Activated CD8-positive, alpha-beta memory T cell treated with anti-CD3 and anti-CD28 coated beads, Interleukin-2, amount 50 U/mL, for 4 hours (primary cell): ENCODE measurements at places on chromosomes 6 and 20.

GRCh38 chr6:136524936-136525413 is 25.2 kb downstream of the MAP7 start:
- no peak for DNase-seq

DNA sequence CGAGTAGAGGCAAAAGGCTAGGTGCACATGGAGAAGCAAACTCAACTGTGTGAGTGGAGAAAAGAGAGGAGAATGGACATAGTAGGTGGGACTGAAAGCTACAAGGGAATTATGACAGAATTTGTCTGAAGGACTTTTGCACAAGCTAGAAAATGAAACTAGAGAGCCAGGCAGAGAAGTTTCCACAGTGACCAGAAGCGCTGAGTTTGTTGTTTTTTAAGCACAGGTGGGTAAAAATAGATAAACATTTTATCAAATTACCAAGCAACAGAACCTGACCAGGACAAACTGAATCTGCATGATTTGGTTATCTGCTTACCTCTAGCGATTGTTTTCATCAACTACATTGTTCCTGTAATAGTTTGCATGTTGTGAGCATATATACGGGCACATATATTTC is 38.6 kb downstream of the SMLR1 start:
- no peak for DNase-seq

DNA sequence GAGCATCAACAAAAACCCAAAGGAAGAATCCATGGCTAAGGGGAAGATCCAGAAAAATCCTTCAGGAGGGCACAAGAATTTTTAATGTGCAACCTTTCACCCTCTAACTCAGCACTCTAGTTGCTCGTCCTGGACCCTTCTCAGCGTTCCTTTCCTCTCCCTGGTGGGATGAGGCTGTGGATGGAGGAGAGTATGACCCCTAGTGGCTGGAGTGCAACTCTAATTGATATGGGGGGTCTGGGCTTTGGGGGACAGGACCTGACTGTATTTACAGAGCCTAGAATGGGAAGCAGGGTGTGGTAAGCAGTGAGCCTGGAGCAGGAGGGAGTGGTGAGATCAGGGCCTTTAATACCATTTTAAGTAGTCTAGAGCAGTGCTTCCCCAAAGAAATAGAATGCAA is 83.9 kb upstream of the CEP85L start:
- DNase-seq = no peak

DNA sequence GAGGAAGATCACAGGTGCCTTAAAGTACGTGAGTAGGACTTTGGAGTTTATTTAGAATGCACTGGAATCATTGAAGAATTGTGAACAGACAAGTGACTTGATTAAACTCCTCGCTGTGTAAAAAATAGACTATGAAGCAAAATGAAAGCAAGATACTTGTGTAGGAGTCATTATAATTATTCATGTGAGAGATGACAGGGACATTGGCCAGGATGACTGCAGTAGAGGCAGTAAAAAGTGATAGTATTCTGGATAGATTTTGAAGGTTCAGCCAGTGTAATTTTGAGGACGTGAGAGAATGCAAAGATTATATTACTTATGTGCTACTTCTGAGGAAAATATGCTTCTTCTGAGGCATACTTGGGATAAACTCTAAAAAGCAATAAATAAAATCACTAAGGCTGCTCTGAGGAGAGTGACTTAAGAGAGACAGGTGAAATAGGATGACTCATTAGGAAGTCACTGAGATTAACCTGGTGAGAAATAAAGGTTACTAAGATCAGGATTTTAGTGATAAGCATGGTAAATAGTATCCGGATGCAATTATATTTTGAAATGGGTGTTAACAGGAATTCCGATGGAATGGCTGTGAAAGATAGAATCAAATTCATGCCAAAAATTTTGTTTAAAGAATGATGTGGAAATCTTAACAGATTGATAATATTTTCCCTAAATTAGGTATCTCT is 202.0 kb downstream of the CENPW start:
- DNase-seq = no peak

DNA sequence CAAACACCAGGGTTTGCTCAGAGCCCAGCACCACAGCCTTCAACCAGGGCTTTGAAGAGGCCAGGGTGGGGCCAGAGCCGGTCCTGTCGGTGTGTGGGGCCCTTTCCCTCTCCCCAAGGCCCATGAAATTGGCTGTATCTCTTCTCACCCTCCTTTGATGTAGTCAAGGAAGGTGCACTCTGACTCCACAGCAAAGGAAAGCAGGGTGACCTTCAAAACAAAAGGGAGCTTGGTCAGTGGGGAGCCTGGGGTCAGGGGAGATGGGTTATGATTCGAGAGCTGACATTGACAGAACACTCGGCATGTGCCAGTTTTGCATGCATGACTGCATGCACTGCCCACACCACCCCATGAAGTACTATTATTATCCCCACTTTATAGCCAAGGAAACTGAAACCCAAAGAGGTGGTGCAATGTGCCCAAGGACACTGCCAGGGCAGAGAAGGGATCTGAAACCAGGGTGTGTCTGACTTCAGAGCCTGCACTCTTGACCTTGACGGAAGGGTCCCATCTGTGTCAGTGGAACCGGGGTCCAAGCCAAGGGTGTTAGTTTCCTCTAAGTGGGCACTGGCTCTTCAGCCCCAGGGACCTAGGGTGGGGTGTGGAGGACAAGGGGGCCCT is 55.4 kb downstream of the RAB44 start:
- DNase-seq = no peak

DNA sequence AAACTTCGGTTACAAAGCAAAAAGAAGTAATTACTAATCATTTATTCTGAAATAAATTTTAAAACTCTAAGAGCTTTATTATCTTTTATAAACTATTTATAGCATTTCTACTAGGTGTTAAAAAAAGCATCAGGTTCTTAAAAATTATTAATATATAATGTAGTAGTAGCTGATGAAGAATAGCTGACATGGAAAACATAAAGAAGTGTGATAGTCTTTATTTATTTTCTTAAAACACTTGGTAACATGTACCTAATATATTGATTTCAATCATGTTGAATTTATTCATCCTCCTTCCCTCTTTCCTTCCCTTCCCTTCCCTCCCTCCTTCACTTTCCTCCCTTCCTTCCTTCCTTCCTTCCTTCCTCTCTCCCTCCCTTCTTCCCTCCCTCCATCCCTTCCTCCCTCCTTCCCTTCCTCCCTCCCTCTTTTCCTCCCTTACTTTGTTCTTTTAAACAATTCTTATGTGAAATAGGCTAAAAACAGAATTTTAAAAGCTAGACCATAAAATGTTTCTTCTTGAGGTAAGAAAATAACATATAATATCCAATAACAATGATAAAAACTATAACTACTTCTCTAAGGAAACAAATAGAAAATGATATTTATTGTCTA is 913.9 kb upstream of the MAP3K7 start:
- no peak for DNase-seq

- no peak for DNase-seq
Observed at GRCh38 chr6:111739257-111739696, 133.6 kb upstream of the TRAF3IP2 start.

DNA sequence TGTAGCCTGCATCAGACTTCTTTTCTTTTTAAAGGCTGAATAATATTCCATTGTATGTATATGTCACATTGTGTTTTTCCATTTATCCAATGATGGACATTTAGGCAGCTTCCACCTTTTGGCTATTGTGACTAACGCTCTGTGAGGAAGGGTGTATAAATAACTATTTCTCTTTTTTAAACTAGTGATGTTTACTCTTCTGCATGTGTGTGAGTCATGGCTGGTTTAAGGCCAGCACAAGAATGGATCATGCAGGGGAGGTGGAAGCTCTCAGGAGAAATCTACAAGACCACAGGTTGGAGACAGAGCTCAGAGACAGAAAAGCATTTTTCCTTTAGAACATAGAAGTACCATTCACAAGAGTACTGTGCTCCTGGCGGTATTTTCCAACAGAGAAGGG is 307.2 kb downstream of the SOX4 start:
- DNase-seq = no peak

GRCh38 chr20:5788385-5788895 is 38.2 kb downstream of the SHLD1 start:
- DNase-seq = peak; percentile 71

GRCh38 chr6:80287607-80288006 is 181.1 kb downstream of the BCKDHB start:
- DNase-seq = no peak

- no peak for DNase-seq
Observed at GRCh38 chr6:65110031-65110430, 597.0 kb downstream of the EYS start.

DNA sequence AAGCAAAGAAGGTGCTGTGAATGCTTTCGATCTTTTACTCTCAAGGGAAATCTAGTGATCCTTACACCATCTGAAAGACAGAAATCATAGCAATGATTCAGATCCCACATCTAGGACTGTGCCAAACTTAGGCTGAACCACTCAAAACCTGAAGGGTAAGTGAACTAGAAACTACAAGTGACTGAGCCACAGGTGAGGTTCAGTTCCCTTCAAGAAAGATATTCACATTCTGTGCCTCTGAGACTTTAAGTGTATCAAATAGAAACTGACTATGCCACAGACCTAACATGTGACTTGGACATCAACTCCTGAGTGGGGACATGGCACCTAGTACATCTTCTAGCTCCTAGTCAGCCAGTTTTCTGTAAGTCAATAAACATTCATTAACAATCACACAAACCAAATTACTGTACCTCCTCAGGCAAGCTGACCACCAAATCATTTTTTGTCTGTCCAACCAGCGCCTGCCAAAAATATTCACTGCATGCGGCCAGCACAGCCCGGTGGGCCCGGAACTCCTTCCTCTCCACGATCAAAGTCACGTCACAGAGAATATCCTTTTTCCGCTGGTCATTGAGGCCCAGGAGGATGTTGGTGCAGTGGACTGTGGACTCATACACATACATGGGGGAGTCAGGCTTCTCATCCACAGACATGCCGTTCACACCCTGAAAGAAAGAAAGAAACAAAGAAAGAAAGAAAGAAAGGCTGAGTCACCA is 114.1 kb downstream of the GJA10 start:
- no peak for DNase-seq

DNA sequence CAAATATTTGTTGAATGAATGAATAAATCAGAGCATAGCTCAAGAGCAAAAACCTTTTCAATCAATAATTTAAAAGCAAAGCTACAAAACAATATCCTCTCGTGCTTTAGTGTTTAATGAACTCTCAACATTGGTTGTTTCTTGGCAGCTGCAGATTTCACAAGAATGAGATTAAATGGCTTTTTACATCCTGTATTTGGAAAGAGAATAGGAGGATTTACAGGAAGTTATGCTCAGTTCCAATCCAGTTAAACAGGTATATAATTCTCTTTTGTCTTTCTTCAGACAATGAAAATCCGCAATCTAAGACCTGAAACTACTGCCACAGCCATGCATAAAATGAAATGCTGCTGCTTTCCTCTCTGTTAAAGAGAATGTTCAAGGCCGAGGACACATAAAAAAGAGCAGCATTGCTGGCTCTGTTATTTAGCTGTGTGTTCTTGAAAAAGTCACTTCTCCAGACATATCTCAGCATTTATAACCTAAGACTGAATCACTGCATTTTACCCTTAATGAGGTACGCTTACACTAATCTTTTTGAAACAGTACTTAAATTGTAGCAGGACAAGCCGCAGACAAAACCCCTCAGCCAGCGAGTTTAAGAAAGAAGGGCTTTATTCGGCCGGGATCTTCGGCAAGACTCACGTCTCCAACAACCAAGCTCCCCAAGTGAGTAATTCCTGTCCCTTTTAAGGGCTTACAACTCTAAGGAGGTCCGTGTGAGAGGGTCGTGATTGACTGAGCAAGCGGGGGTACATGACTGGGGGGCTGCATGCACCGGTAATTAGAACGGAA is 3.6 kb downstream of the C6orf52 start:
- no peak for DNase-seq

- DNase-seq = no peak
Observed at GRCh38 chr6:29005183-29005885, at the start of gene ZNF311. ZNF311 (minus strand) TSS chr6:29005315; CDS start chr6:29003954, 1,361 bp downstream.

DNA sequence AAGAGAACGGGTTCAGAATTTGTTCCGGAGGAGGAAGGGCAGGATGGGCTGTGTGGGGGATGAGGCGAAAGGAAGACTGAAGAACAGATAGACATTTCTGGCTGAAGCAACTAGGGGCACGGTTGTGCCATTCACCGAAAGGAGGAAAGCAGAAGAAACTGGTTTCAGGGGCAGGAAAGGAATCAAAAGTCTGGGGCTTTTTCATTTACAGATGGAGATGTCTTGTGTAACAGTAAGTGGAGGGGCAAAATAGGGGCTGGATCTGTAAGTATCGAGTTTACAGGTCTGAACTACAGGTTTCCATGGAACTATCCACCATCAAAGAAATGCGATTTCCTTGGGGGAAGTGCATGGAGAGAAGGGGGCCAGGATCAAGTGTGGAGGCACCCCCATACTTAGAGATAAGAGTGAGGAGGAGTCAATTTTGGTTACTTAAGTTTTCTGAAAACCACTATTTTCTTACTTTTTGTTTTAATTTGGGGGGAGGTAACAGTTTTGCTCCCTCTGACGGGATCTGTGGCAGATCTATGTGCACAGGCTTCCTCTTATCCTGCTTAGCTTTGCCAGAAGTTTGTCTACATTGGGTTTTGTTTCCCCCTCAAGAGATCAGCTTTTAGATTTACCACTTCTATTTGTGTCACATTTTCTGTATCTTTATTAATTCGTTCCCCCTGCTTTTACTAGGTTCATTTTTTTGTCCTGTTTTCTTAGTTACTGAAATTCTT is 120.1 kb downstream of the SLC23A2 start:
- no peak for DNase-seq

DNA sequence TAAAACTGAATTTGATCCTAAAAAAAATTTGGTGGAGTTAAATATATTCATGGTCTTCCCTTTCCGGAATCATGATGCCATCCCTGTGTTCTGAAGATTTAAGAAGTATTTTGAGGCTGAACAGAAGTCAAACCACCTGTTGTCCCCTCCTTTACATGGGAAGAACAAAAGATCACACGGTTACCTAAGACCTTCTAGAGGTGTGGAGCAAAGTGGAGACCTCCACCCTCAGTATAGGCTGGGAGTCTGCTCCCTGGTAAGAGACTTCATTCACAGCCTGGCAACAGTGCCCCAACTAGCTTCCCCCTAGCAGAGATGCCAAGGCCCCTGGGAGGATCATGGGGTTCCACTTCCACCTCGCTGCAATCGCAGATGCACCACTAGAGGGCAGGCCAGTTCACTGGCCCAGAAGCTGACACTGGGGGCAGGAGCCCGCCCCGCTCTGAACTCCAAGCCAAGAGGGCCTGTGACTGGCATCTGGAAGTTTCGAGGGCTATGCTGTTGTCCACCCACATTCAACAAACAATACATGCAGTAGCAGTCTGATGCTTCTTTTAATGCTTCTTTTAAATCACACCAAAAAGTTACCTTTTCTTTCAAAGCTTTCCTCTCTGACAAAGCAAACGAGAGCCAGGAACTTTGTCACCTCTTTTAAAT is 19.5 kb upstream of the UBE2J1 start:
- DNase-seq = peak; percentile 82

- no peak for DNase-seq
Observed at GRCh38 chr6:155523821-155524651, 68.4 kb upstream of the NOX3 start.
